ENCODE measurements at places on chromosomes 16 and 17. TPM values are rescaled to one million over a fixed set of nuclear protein-coding genes. Genes with fewer than 3 reads are reported as not detected.

Gene DLX4
- total RNA-seq: 10.4 TPM

DNA sequence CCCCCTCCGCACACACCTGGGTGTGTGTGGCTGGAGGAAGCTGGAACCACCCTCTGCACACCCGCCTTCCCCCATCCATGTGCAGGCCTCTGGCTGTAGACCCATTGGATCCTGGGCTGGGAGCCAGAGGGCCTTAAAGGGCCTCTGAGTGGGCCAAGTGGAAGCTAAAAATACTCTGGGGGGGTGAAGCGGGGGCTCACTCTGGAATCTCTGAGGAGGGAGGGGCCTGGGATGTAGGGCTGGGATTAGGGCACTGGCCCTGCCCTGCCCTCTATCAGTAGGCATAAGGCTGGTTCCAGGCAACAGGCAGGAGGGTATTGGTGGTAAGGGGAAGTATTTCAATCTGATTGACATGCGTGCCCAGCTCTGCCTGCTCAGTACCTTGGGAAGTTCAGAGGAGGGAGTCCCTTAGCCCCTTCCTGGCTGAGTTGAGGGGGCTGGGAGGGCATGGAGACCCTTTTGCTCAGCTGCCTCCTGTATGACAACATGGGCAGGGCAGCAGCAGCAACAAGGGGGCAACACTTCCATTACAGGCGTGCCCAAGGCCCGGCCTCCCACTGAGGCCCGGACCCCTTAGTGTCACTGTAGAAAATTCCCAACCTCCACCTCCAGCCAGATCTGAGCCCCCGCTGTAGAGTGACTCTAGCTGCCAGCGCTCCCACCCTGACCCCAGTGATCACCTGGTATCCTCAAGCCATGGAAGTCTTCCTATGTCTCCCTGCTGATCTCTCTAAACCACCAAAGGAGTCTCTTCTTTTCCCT is 5.2 kb downstream of the ITGA3 start:
- H3K27ac ChIP-seq: no peak overlapping the region
- H3K4me3 ChIP-seq: no peak overlapping the region
- no peak for DNase-seq

- H3K4me1 ChIP-seq: peaks cover 21% of the 10 kb centered on the region
- H3K36me3 ChIP-seq: no peaks in the 10 kb centered on the region
- H3K4me3 ChIP-seq: peak overlapping the region; percentile 74
- DNase-seq: no peak
Measured at GRCh38 chr16:31138621-31139578, 3.4 kb upstream of the PRSS8 start.

DNA sequence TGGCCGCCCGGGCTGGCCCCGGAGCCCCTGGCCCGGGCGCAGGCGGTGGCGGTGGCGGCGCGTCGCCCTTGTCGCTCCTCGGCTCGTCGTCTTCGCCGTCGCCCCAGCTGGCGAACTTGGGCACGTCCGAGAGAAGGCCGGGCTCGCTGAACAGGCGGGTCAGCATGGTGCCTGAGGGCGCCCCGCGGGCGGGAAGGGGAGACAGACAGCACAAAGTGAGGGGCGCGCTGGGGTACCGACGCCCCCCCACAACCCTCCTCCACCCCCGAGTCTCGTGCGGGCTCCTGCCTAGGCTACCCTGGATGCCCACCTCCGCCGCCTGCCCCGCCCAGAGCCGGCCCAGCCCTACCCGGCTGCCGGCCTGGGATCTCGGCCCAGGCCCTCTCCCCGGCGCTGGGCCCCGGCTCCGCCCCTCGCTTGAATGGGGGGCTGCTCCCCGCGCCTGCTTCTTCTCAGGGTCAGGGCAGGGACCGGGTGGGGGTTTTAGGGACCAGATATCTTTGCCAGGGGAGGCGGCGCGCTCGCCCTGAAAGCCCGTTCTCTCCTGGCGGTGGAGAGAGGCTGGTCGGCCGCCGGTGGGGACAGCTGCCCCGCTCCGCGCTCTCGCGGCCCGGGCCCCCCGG is 1.2 kb downstream of the NEUROD2 start:
- no peak overlapping the region for H3K4me3 ChIP-seq
- peaks cover 4% of the 10 kb centered on the region for H3K36me3 ChIP-seq
- no peak for DNase-seq

- H3K36me3 ChIP-seq: peaks cover 11% of the 10 kb centered on the region
- H3K4me1 ChIP-seq: peaks cover 36% of the 10 kb centered on the region
- H3K27me3 ChIP-seq: no peaks in the 10 kb centered on the region
- DNase-seq: no peak
- no peak overlapping the region for H3K4me3 ChIP-seq
- H3K27ac ChIP-seq: no peak overlapping the region
Measured at GRCh38 chr17:35812456-35812855, 3.2 kb downstream of the TAF15 start.

- H3K4me3 ChIP-seq: no peak overlapping the region
- H3K27me3 ChIP-seq: no peaks in the 10 kb centered on the region
- H3K4me1 ChIP-seq: peaks cover 15% of the 10 kb centered on the region
- DNase-seq: no peak
- H3K36me3 ChIP-seq: peaks cover 4% of the 10 kb centered on the region
Measured at GRCh38 chr17:27339836-27340550, 46.1 kb downstream of the WSB1 start.

Gene TEKT3
- 1.3 TPM for total RNA-seq

DNA sequence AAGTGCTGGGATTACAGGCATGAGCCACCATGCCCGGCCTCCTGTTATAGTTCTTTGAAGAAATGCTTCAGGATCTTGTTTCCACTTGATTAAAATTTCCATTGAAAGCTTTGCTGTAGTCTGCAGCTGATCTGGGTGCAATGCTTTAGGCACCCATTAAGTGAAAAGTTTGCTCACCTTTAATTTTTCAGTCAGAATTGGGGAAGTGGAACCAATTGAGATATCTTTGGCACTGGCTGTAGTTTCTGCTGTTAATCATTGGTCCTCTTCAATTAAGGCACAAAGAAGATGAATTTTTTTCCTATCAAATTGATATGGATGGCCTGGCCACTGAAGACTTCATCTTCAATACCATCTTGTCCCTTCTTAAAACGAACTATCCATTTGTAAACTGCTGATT is 336.1 kb upstream of the TBX2 start:
- H3K36me3 ChIP-seq: peaks cover 3% of the 10 kb centered on the region
- no peaks in the 10 kb centered on the region for H3K27me3 ChIP-seq
- H3K4me3 ChIP-seq: no peak overlapping the region
- DNase-seq: no peak
- peaks cover 14% of the 10 kb centered on the region for H3K4me1 ChIP-seq

- H3K4me1 ChIP-seq: peaks cover 4% of the 10 kb centered on the region
- peak overlapping the region; percentile 67 for H3K4me3 ChIP-seq
- peaks cover 72% of the 10 kb centered on the region for H3K27me3 ChIP-seq
- no peak for DNase-seq
Measured at GRCh38 chr17:58531122-58531521, 16.7 kb upstream of the MTMR4 start.

Data from type B pancreatic cell (in vitro differentiated cells).